ENCODE measurements at places on chromosomes 2 and 18.

DNA sequence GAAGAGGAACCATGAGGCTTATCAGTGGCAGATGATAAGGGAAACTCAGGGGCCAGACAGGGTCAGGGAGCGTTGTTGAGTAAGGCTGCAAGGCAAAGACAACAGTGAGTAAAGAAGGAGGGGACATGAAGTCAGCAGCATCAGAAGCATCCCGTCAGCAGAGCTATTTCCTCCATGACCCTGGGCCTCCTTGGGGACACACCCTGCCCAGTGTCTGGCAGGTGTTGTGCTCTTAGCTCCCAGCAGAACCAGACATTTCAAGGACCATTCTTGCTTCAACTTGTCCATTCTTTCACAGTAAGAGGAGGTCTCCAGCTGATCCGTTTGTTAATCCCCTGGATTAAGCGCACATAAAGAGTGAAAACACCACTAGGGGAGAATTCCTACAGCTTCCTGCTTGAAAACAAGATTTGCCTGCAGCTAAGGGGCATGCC is 88.7 kb upstream of the MEIS1 start:
- DNase-seq = no peak

- no peak for DNase-seq
Observed at GRCh38 chr2:197500503-197501131, 438 bp downstream of the HSPE1 start.

- DNase-seq = no peak
Observed at GRCh38 chr2:52500561-52500960, 1267.0 kb upstream of the CHAC2 start.

DNA sequence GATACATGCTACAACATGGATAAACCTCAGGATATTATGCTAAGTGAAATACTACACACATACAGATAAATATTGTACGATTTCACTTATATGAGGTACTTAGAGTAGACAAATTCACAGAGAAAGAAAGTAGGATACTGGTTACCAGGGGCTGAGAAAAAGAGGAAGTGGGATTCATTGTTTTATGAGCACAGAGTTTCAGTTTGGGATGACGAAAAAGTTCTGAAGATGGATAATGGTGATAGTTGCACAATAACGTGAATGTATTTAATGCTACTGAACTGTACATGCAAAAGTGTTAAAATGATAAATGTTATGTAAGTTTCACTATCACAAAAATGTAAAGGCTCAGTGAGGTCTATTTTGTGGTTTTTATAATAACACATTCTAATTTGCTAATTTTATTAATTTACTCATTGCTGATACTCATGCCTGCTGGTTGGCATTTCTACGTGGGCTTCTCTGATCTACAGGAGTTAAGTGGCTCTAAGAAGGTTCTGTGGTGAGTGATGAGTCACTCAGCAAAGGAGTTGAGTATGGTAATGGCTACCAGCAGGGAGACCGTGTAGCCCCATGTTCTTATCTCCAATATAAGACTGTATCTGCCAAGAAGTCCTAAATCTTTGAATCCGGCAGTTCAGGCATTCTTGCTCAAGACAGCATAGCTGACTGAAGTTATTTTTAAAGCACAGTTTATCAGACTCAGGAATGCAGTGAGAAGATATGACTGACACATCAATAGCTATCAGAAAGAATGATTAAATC is 41.1 kb downstream of the UPP2 start:
- DNase-seq = no peak

- DNase-seq = no peak
Observed at GRCh38 chr2:219698748-219699439, 71.5 kb downstream of the SLC4A3 start.

GRCh38 chr2:216084547-216084946 is 2.8 kb downstream of the TMEM169 start:
- DNase-seq = no peak

GRCh38 chr2:190177249-190178040 is 114.9 kb upstream of the MSTN start:
- DNase-seq = no peak

DNA sequence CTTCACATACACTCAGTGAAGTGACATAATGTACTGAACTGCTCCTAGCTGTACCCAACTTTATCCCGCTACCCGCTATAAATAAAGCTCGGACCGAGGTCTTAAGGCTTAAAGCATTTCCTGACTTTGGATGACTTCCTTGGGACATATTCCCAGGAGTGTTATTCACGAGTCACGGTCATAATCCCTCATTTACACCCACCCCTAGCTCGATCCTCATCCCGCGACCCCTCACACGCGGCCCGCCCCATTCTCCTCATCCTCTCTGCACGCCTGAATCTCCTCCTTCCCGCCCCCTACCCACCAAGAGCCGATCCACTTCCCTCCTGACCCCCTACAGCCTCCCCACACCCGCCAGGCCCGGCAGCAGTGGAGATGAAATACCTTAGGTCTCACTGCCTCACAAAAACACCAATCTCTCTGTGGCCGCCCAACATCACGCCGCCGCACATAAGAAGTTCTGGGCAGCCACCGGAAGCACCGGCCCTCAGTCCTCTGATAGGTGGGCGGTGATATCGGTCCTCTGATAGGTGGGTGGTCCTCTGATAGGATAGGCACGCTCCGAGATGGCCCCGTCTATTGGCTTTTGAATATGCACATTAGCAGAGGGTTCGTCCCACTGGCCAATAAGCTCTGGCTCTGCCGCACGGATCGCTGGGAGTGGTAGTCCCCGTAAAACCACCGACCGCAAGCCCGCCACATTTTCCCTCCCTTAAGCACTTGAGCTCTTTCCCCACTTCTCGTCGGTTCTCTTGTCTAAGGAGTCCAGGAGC is at the start of gene WDCP:
Gene WDCP (minus strand): TSS at position 462 of the 773 bp plus-strand sequence. CDS start 7,897 bp downstream, outside the sequence.
- DNase-seq = peak; percentile 66

DNA sequence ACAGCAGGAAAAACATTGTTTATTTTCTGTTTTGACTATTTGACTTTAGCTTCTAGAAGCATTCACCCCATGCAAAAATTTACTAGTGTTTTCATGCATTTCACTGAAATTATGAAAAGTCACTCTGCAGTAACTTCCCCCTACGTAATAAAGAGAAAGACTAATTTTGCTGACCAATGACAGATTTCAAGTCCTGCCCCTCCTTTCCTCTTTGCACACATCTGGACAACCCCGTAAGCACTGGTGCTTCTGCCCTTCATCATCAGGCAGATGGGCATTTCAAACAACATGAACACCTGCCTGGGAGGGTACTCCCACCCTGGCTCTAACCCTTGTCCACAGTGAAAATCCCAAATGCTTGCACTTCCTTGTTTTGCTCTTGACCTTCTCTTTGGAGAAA is 815.0 kb upstream of the ID2 start:
- DNase-seq = no peak

- no peak for DNase-seq
Observed at GRCh38 chr2:65823511-65823910, 391.1 kb upstream of the SPRED2 start.

DNA sequence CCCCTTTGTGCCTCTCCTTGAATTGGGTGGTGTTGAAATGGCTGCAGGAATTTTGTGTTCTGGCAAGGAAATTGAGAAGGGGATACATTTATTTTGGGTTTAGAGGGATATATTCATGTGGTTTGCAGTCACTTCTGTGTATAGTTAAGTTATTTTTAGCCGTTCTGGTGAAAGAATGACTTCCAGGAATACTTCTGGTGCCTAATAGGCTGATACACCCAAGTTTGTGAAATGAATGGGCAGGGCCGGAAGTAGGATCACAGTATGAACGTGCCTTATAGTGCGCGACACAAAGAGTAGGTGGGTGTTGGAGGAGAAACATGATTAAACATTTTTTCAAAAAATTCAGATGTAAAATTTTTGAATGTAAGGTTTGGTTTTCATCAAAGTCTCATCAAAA is 168.6 kb upstream of the ATP5MC3 start:
- DNase-seq = no peak

GRCh38 chr2:239278941-239279365 is 121.9 kb downstream of the HDAC4 start:
- DNase-seq = no peak

- no peak for DNase-seq
Observed at GRCh38 chr2:65863713-65864112, 431.3 kb upstream of the SPRED2 start.

DNA sequence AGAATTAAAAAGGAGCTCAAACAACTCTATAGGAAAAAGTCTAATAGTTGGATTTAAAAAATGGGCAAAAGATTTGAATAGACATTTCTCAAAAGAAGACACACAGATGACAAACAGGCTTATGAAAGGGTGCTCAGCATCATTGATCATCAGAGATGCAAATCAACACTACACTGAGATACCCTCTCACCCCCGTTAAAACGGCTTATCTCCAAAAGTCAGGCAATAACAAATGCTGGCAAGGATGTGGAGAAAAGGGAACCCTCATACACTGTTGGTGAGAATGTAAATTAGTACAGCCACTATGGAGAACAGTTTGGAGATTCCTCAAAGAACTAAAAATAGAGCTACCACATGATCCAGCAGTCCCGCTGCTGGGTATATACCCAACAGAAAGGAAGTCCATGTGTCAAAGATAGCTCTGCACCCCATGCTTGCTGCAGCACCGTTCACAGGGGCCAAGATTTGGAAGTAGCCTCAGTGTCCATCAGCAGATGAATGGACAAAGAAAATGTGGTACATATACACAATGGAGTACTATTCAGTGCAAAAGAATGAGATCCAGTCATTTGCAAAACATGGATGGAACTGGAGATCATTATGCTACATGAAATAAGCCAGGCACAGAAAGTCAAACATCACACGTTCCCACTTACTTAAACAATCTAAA is 46.7 kb upstream of the B3GNT7 start:
- DNase-seq = no peak

DNA sequence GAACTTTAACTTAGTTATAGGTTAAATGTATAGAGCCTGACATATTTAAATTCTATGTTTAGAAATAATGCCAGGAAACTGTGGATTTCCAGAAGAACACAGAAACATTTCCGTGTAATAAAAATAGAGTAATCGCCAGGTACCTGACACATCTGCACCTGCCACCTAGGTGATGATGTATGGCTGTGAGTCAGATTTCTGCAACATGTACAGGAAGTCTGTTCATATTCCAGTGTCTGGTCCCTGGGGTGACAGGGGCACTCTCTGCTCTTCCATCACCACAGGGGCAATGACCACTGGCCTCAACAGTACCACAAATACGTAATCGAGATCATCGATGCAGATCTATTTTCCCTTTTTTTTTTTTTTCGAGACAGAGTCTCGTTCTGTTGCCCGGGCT is 101.1 kb upstream of the LPIN2 start:
- no peak for DNase-seq

- no peak for DNase-seq
Observed at GRCh38 chr2:218734190-218734975, 23.7 kb downstream of the TTLL4 start.

- DNase-seq = no peak
Observed at GRCh38 chr2:174038462-174038861, 73.3 kb upstream of the SP3 start.

- DNase-seq = no peak
Observed at GRCh38 chr18:62832282-62832681, 116.9 kb downstream of the PHLPP1 start.

DNA sequence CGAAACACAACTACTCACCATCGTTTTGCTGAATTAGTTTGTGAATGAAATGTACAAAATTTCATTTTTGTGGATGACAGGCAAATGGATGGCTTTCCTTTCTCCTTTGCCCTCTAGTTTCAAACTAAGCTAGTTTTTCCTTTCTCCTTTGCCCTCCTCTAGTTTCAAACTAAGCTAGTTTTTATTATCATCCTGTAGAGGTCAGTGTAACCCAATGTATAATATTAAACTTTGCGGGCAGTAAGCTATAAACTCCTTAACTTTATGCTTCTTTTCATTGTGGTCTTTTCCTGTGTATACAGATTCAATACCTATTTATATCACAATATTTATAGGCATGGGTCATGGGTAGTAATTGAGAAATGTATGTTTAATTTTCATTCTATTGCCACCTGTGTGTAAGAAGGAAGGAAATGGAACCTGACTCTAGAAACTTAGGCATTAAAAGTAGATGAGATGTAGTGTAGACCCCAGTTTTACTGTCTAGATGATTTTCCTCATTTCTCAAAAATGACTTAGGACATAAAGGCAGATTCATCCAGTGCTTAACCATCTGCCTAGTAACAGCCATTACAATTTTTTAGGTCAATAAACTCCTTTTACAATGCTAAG is 58.1 kb downstream of the MAP3K19 start:
- no peak for DNase-seq

- DNase-seq = no peak
Observed at GRCh38 chr2:110101901-110102803, 13.5 kb downstream of the MALL start.
